Activated CD4-positive, alpha-beta memory T cell treated with anti-CD3 and anti-CD28 coated beads, Interleukin-2, amount 10 ng/mL, durations not matched to agents 7 days and 5 days (primary cell): ENCODE measurements at places on chromosomes 2 and 18. TPM values are rescaled to one million over a fixed set of nuclear protein-coding genes. Genes with fewer than 3 reads are reported as not detected.

DNA sequence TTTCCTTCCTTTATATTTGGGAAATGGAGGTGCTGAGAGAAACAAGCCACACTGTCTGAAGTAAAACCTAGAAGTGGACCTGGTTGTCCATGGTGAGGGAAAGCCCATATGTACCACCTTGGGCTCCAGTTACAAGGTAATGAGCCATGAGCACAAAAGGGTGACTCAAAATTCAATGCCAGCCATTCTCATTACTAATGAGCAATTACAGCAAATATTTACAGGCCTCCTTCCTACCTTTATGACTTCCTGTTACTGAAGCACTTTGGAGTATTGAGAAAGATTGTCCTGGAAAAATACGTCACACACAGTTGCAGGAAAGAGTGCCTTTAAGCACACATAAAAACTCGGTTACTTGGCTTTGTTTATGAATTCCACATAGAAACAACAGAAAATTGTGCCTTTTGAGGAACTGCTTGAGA is 9.1 kb downstream of the EPAS1 start:
- no peak overlapping the region for H3K4me3 ChIP-seq
- DNase-seq: no peak
- H3K4me1 ChIP-seq: peaks cover 44% of the 10 kb centered on the region
- H3K27ac ChIP-seq: no peak overlapping the region
- peaks cover 36% of the 10 kb centered on the region for H3K27me3 ChIP-seq

- DNase-seq: no peak
- no peaks in the 10 kb centered on the region for H3K27me3 ChIP-seq
- H3K27ac ChIP-seq: no peak overlapping the region
- no peaks in the 10 kb centered on the region for H3K36me3 ChIP-seq
Measured at GRCh38 chr2:220552790-220553535, 925.5 kb downstream of the SLC4A3 start.

GRCh38 chr2:122168799-122169198 is 413.3 kb downstream of the TSN start:
- H3K4me3 ChIP-seq: no peak overlapping the region
- no peaks in the 10 kb centered on the region for H3K36me3 ChIP-seq
- H3K4me1 ChIP-seq: no peaks in the 10 kb centered on the region
- no peak overlapping the region for H3K27ac ChIP-seq
- DNase-seq: no peak

The RUFY4 gene
- 2.1 TPM for total RNA-seq

DNA sequence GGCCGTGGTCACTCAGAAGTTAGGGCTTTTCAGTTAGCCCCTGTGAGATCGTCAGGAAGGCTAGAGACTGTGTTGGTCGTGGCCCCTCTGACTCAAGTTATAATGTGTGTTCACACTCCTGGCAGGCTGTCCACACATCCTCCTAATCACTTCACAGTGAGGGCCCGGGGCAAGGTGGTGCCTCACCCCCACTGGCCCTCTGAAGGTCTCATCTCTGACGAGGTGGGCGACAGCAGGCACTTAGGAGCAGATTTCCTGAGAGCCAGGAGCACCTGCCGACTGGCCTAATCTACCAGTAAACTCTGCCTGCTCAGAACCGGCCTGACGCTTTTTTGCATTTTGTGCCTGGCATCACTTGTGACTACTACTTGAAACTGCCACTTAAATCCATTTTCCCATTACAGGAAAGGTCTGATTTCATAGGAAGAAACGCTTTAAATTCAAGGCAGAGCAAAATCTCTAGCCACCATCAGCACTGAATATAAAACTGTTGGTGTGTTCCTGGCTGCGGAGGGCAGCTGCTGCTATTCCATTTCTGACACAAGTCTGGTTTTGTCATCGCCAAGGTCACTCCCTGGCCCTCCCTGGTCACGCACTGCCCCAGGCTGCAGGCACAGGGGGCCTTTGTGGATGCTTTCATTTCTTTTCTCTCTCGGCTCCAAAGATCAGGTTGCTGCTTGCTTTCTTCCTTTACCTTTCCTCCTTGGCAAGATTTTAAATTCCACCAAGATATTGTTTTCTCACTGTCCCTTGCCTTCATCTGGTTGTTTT is 48.0 kb downstream of the RAB12 start:
- DNase-seq: no peak
- H3K27me3 ChIP-seq: peaks cover 19% of the 10 kb centered on the region
- H3K4me1 ChIP-seq: peaks cover 2% of the 10 kb centered on the region

- H3K36me3 ChIP-seq: no peaks in the 10 kb centered on the region
- no peak for DNase-seq
- H3K4me3 ChIP-seq: no peak overlapping the region
- H3K27ac ChIP-seq: no peak overlapping the region
- H3K27me3 ChIP-seq: peaks cover 6% of the 10 kb centered on the region
- H3K4me1 ChIP-seq: no peaks in the 10 kb centered on the region
Measured at GRCh38 chr2:150479075-150479915, 8.2 kb downstream of the RND3 start.

The ROCK1 gene
- total RNA-seq: 67.0 TPM

- H3K4me1 ChIP-seq: peaks cover 44% of the 10 kb centered on the region
- peaks cover 21% of the 10 kb centered on the region for H3K36me3 ChIP-seq
- H3K4me3 ChIP-seq: no peak overlapping the region
Measured at GRCh38 chr18:63107931-63108330, 211.6 kb downstream of the BCL2 start.

- no peaks in the 10 kb centered on the region for H3K27me3 ChIP-seq
- DNase-seq: no peak
- H3K27ac ChIP-seq: no peak overlapping the region
- no peak overlapping the region for H3K4me3 ChIP-seq
- peaks cover 68% of the 10 kb centered on the region for H3K36me3 ChIP-seq
Measured at GRCh38 chr18:69872661-69873060, 75.0 kb downstream of the CD226 start.

The EPG5 gene
- 28.7 TPM for total RNA-seq

DNA sequence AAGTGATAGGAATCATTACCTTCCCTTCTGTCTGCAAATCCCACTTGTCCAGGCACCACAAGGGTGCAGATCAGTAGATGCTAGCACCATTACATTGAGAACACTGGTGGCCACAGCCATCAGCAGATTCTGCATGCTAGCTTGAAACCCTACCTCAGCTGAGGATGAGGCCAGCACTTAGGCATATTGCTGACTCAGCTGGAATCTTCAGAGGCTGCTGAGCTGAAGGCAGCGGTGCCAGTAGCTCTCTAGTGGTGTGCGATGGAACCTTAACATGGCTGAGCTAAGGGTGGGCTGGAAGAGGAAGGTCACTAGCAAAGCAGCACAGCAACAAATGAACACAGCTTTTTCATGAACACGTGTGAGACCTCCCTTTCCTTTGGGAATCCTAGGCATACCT is 19.0 kb upstream of the CPO start:
- no peak overlapping the region for H3K4me3 ChIP-seq
- H3K27ac ChIP-seq: no peak overlapping the region
- H3K4me1 ChIP-seq: no peaks in the 10 kb centered on the region
- DNase-seq: no peak
- H3K36me3 ChIP-seq: no peaks in the 10 kb centered on the region

GRCh38 chr2:150594299-150594698 is 106.8 kb upstream of the RND3 start:
- H3K27ac ChIP-seq: no peak overlapping the region
- H3K36me3 ChIP-seq: no peaks in the 10 kb centered on the region
- H3K27me3 ChIP-seq: no peaks in the 10 kb centered on the region
- no peak overlapping the region for H3K4me3 ChIP-seq
- DNase-seq: no peak

DNA sequence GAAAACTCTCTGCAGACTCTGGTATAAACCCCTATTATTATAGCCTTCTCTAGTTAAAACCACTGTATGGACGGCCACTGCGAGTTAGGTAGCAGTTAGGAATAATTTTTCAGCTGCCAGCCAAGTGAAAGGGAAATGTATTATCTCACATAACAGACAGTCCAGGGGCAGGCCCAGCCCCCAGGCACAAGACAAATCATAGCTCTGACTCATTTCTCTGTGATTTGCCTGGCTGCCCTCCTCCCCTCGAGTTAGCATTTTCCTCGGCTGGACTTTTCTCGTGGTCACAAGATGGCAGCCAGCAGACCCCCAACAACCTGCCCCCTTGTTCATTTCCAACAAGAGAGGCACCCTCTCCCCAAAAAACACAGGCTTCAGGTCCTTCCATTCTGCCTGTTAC is 10.5 kb downstream of the VIT start:
- H3K27ac ChIP-seq: no peak overlapping the region
- no peaks in the 10 kb centered on the region for H3K4me1 ChIP-seq
- H3K27me3 ChIP-seq: peaks cover 9% of the 10 kb centered on the region
- no peaks in the 10 kb centered on the region for H3K36me3 ChIP-seq

The IL18RAP gene
- total RNA-seq: 9.6 TPM

DNA sequence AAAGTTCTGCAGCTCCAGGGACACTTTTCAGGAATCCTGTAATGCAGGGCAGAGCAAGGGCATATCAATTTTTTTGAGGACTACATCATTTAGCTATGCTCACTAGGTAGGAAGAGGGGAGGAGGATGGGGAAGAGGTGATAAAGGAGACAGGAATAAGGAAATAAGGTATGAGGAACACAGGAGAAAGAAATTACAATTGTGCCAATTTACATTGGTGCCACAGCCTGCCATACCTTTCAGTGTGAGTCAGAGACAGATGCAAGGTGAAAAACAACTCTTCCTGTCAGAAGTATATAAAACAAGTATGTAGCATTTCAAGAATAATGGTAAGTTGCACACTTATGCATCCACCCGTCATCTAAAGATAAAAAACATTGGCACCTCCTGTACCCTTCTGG is 5.4 kb upstream of the MRPS9 start:
- no peak overlapping the region for H3K27ac ChIP-seq
- no peaks in the 10 kb centered on the region for H3K36me3 ChIP-seq
- DNase-seq: no peak

DNA sequence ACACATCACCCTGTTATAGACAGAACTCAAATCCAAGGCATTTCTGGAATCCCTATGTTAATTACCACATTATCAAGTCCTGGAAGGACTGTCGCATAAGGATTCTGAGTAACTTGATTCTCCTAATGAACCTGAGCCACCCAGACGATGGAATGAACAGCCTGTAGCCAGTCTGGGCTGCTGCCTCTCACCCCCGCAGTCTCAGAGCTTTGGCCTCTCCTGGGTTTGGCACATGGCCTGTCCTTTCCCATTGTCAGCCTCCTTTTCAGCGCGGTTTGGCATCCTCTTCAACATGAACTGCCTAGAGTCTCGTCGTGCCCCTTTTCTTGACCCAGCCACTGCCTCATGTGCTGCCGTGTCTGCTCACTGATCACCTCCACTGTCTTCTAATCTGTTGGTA is 147.6 kb downstream of the SLC8A1 start:
- no peaks in the 10 kb centered on the region for H3K4me1 ChIP-seq
- no peak overlapping the region for H3K27ac ChIP-seq
- H3K27me3 ChIP-seq: no peaks in the 10 kb centered on the region
- no peak overlapping the region for H3K4me3 ChIP-seq
- H3K36me3 ChIP-seq: no peaks in the 10 kb centered on the region
